Tibial nerve (tissue), 4 donors: ENCODE measurements at places on chromosomes 4 and X.

DNA sequence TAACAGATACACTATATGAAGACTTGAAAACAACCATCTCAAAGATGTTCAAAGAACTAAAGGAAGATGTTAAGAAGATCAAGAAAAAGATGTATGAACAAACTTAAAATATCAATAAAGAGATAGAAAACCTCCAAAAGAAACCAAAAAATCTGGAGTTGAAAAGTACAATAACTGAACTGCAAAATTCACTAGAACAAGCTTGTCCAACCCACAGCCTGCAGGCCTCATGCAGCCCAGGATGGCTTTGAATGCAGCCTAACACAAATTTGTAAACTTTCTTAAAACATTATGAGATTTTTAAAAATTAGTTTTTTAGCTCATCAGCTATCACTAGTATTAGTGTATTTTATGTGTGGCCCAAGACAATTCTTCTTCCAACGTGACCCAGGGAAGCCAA lies 77.0 kb upstream of the DCTD start:
- DNase-seq, result no peak

- no peak for DNase-seq
These were observed 151.8 kb downstream of the CCNG2 start for GRCh38 chr4:77308843-77309242.

DNA sequence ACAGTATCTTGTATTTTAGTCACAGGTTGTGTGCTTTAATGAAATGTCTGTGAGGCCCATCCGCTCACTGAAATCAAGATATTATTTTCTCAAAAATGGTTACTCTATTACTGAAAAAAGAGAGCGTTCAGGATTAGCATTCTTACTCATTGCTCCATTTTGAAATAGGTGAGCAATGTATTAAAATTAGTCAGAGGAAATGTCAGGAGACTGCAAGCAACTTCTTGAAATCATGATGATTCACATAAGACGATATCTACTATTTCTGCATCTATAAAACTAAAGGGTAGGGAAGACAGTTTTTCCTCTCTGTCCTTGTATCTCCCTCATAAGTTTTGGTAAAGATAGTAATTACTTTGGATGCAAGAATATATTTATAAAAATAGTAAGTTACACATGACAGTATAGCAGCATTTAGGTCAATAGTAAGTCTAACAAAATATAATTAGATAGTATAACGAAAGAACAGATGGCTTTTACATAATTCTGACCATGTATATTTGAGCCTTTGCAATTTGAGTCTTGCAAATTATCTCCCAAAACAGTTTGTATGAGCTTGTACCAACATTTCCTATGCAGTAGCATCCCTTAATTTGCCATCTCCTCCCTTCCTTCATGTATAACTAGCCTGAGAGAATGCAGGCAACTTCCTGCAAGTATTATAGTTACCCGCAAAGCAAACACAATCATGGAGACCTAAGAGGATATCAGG lies 937.8 kb downstream of the PCDH7 start:
- DNase-seq, result no peak

DNA sequence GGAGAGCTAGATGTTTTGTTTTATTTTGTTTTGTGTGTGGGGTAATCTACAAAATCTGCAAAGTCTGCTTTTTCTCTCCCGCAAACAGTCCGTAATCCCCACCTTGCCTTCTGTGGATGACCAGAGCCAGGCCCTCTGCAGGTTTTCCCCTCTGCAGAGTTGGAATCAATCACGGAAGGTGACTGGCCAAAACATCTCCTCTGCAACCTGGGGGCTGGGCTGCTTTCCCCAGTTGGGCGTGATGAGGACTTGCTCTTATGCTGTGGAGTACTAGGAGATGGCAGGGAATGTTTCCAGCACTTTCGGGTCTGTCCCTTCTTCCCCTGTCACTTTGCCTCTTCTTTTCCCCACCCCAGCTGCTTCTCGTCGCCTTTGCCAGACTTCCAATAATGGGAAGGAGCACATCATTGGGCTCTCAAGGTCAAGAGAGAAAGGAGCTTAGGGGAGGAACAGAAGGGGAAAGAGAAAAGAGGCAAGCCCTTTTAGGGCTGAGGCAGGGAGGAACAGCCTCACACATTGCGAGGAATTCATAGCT lies 1.1 kb downstream of the TMEM35A start:
- no peak for DNase-seq
